ENCODE measurements at places on chromosomes 1 and 21.

DNA sequence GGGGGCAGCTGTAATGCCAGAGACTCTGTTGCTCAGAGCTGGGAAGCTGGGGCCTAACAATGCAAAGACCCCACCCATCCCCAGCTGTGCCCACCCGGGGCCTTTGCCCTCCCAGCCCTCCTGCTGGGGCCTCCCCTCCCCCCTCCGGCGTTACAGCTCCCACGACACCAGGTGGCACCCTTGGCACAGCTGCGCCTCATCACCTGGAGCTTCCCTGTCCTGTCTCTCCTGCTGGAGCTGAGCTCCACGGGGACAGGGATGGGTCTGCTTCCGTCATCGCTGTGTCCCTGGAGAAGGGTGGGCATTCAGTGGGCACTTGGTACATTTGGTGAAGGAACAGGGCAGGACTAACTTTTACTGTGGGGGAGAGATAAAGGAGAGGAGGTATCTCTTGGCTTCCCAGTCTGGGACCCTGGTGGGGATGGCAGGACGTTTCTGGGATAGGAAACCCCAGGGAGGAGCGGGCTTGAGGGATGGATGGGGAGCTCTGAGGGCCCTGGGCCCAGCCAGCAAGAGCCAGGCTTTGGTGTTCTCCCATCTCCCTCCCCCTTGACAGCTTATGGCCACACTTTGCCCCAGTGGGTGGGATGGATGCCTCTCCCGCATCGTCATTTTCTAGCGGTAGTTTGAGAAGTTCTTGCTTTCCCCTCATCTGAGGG is 453.2 kb downstream of the PTPRU start:
- DNase-seq: no peak

- DNase-seq: no peak
Measured at GRCh38 chr1:238833919-238834318, 552.4 kb upstream of the CHRM3 start.

DNA sequence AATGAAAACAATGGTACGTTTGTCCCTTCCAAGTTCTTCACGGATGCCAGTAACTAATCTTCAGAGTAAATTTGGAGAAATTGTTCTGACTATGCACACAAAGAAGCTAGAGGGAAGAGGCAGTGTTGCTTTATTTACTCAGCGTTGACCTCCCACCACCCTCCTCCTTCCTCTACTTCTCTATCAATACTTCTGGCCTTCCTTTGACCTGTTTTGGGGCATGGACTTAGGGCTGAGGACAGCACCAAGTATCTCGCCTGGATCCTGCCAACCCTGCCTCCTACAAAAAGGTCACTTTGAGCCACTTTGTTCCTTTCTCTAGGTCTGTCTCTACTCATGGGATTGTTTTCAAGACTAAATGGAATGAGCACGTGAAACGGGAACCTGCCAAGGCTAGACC is 282.6 kb downstream of the DSCAM start:
- DNase-seq: no peak

GRCh38 chr1:24846671-24847070 is 83.4 kb downstream of the RUNX3 start:
- DNase-seq: no peak

- no peak for DNase-seq
Measured at GRCh38 chr1:3461934-3462275, 7.4 kb downstream of the ARHGEF16 start.

DNA sequence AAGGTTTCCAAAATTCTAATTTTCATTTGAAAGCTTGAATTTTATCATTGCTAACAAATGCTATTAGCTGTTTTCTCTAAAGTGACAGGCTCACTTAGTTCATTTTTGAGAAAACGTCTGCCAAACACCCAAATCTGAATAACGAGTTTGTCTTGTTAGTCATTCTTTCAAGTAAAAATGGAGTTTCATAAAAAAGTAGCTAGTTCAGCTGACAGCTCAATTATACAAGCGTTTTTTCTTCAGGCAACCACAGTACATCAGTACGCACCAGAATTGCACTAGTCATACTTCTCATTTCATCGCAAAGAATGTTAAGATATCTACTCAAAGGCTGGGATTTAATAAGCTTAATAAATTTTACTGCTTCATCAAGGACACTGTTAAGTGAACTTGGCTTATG is 72.3 kb upstream of the SLFNL1 start:
- DNase-seq: no peak

DNA sequence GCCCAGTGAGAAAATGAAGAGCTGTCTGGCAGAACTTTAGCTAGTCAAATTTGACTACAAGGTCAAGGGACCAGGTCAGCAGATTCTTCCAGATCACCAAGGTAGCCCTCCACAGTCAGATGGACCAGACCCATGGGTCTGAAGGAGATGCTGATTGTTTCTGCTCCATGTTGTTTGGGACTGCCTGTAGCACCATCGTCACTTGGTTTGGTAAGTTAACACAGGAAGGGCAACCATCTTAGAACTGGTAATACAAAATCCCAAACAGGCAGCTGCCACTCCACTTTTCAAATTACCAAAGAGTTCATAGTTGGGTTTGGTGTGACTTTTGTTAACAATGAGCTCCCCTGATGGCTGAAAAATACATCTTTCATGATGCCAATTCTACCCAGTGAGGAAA is 9.0 kb downstream of the ITPKB start:
- no peak for DNase-seq

- no peak for DNase-seq
Measured at GRCh38 chr1:44084998-44085675, 33.5 kb upstream of the KLF17 start.

DNA sequence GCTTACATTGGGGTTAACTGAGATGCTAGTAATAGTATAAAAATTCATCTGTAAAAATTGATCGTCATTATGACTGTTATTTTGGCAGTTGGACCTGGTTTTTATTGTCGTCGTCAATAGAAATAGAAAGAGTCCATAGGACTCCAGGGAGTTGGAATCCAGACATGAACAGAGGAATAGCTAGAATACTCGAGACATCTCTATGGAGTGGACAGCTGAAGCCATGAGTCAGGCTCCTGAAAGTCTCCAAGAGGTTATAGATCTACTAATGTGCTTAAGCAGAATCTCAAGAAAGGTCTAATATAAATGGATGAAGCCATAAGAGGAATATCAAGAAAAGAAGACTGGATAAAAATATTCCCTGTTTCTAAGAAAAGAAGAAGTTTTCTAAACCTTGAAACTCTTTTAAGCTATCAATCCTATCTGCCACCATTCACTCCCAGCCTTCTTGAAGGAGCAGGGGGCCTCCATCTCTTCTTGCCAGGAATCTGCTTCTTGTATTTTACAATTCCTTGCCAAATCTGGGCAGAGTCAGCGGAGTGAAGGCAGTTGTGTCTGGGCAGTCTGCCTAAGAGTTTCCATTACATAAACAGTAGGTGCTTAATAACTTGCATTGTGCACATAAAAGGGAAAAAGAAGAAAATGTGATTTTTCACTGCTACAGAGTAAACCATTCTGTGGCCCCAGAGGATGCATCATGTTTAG is 163.3 kb downstream of the ST6GALNAC5 start:
- DNase-seq: no peak

Data from LNCaP clone FGC (cell line).